Epithelial cell of umbilical artery (primary cell): ENCODE measurements at places on chromosomes 3 and 15. TPM values are rescaled to one million over a fixed set of nuclear protein-coding genes. Genes with fewer than 3 reads are reported as not detected.

SPTBN5 gene
- total RNA-seq, result 2.9 and 7.0 TPM in 2 replicates

ALDH1A3 gene
- total RNA-seq, result 14.9 and 46.4 TPM in 2 replicates

NANOGP8 gene
- total RNA-seq, result not detected in 2 replicates

GOLGA6L9 gene
- total RNA-seq, result 0.97 and 2.0 TPM in 2 replicates
